ENCODE measurements at places on chromosomes 16 and 17. TPM values are rescaled to one million over a fixed set of nuclear protein-coding genes. Genes with fewer than 3 reads are reported as not detected.

The CNTNAP1 gene
- 5.5 TPM for total RNA-seq

The PDE6G gene
- total RNA-seq, result 1.5 TPM

The NKD1 gene
- total RNA-seq, result 0.54 TPM

The DNAH9 gene
- total RNA-seq, result 0.05 TPM

The FOXL1 gene
- 1.7 TPM for total RNA-seq

The CBFA2T3 gene
- total RNA-seq, result 0.23 TPM

The ZNF385C gene
- 0.19 TPM for total RNA-seq

The KRT12 gene
- not detected for total RNA-seq

The DNAAF8 gene
- 0.91 TPM for total RNA-seq

The DHRS7C gene
- not detected for total RNA-seq

The TPSD1 gene
- total RNA-seq, result not detected

The KRTAP16-1 gene
- not detected for total RNA-seq

The SOST gene
- total RNA-seq, result not detected

The GNG13 gene
- not detected for total RNA-seq

The MKS1 gene
- total RNA-seq, result 11.2 TPM

The KRT16 gene
- 1.1 TPM for total RNA-seq

The ZG16B gene
- total RNA-seq, result 0.91 TPM

The PLCD3 gene
- 151 TPM for total RNA-seq

The DYNC1LI2 gene
- total RNA-seq, result 32.0 TPM

The RNF166 gene
- 21.8 TPM for total RNA-seq

The CBX8 gene
- total RNA-seq, result 22.3 TPM

The CACNG5 gene
- total RNA-seq, result not detected

The TPSG1 gene
- total RNA-seq, result not detected

The TMEM114 gene
- not detected for total RNA-seq

The TP53TG3 gene
- total RNA-seq, result 0.45 TPM

The CDK5R1 gene
- total RNA-seq, result 3.5 TPM

The ARHGAP44 gene
- 2.9 TPM for total RNA-seq

The EMP2 gene
- 23.7 TPM for total RNA-seq

The NEUROD2 gene
- total RNA-seq, result not detected

The METTL2A gene
- total RNA-seq, result 30.1 TPM

The BCAR1 gene
- 86.6 TPM for total RNA-seq

The CHRNE gene
- total RNA-seq, result 0.15 TPM

The IL17C gene
- total RNA-seq, result not detected

The LITAFD gene
- total RNA-seq, result not detected

The RNF43 gene
- total RNA-seq, result 0.10 TPM

The TP53I13 gene
- 101 TPM for total RNA-seq

The CPHXL2 gene
- not detected for total RNA-seq

The INCA1 gene
- 1.5 TPM for total RNA-seq

The TUBG2 gene
- 21.9 TPM for total RNA-seq
